ENCODE measurements at places on chromosomes 6 and 20.

DNA sequence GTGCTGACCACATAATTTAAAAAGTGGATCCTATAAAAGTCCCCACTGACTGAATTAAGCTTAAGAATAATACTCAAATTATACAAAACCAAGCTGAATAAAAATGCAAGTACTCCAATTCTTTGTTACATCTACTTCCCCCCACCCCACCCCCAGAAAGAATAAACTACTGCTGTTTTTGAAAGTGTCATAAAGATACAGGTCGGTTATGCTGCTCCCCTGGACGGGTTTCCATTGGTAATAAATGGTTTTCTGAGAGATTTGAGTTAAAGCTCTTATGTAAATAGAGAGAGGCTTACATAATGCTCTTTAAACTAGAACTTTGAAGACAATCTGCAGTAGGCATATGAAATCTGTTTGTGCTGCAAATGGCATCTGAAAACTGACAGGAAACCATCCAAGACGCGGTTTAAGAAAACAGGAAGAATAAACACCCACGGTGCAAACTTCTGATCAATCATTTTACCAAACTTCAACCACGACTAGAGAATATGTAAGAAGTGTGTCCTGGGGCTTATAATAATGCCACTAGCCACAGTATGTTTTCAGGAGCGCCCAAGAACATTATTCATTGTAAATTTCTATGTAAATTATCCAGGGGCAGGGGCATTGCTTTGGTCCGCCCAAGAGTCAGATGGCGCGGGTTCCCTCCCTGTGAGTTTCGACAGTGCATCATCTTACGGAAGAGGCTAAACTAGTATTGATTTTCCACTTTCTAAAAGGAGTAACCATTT is 10.8 kb upstream of the POU3F2 start:
- DNase-seq: no peak

DNA sequence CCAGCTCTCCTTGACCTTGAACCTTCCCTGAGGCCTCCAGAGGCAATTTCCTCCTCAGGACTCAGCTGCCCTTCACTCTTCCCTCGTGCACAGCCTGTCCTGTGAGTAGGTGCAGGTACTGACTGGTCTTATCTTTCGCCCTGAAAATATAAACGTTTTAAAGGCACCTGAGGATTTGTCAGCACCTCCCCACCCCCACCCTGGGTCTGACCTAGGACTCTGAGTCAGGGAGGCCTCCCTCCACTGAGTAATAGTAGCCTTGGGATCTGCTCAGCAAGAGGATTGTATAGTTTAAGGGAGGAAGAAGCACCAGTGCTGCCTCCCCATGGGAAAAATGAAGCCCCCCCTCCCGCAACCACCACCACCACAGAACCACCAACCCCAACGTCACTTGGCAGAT is 54.6 kb downstream of the PPARD start:
- DNase-seq: no peak

DNA sequence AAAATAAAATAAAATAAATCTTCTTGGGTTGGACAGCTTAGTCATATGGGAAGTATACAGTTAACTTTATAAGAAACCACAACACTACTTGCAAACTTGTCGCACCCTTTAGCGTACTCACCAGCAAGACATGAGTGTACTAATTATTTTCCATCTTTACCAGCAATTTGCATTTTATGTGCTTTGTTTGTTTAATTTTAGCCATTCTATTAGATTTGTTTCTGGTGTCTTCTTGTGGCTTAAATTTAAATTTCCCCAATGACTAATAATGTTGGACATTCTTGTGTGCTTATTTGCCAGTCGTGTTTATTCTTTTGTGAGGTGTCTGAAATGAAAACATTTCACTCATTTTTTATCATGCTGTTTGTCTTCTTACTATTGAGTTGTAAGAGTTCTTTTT is 1172.2 kb upstream of the CITED2 start:
- peak; percentile 1 for DNase-seq

- DNase-seq: no peak
These were observed 12.9 kb downstream of the RIPOR2 start for GRCh38 chr6:24922814-24923213.

- DNase-seq: no peak
These were observed 19.5 kb downstream of the CEBPB start for GRCh38 chr20:50210066-50210619.

- DNase-seq: no peak
These were observed 72.6 kb downstream of the INSM1 start for GRCh38 chr20:20440481-20440880.

- DNase-seq: no peak
These were observed 101.2 kb downstream of the NUS1 start for GRCh38 chr6:117776441-117776840.

- no peak for DNase-seq
These were observed 391.2 kb downstream of the PRKN start for GRCh38 chr6:162336359-162336758.

GRCh38 chr6:42041481-42042053 is 8.8 kb upstream of the TAF8 start:
- DNase-seq: no peak

- DNase-seq: peak; percentile 8
These were observed 45.5 kb downstream of the CEP43 start for GRCh38 chr6:167044696-167045095.

DNA sequence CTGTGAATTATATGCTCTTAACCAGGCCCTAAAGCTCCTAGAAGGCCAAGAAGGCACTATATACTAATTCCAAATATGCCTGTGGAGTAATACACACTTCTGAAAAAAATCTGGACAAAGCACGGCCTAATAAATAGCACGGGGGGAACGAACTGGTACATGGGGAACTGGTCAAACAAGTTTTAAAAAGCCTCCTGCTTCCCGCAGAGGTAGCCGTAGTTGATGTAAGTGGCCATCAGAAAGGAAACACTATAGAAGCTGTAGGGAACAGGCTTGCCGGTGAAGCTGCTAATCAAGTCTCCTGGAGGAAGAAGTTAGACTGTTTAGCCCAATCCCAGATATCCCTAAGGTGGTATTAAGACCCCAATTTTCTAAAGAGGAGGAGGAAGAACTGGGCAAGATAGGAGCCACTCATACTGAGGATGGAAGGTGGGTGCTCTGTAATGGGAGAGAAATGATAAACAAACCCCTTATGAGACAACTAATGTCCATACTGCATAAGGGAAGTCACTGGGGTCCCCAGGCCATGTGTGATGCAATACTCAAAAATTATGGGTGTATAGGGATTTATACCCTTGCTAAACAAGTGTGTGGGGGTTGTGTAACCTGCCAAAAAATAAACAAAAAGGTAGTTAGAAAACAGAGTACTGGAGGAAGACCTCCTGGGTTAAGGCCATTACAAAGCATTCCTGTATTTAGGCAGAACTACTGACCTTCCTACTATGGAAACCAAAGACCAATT is 27.1 kb upstream of the ZNF318 start:
- DNase-seq: no peak

- no peak for DNase-seq
These were observed 98.1 kb upstream of the TOP1 start for GRCh38 chr20:40930561-40930960.

DNA sequence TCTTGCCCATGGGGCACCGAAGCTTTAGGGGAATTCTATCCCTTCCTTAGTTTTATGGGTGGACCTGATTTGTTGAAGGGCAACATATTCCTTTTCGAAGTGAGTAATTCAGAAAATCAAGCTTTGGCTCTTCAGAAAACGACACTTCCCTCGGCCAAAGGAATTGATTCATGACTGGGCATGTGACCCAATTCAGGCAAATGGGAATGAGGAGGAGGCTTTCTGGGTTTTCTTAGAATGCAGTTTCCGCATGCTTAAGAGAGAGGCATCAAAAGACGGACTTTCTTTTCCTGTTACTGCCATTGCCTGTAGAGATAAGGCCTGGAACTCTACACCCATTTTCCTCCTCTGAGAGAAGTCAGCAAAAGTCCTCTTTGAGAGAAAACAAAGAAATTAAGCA is 179.5 kb downstream of the RFPL4B start:
- no peak for DNase-seq

DNA sequence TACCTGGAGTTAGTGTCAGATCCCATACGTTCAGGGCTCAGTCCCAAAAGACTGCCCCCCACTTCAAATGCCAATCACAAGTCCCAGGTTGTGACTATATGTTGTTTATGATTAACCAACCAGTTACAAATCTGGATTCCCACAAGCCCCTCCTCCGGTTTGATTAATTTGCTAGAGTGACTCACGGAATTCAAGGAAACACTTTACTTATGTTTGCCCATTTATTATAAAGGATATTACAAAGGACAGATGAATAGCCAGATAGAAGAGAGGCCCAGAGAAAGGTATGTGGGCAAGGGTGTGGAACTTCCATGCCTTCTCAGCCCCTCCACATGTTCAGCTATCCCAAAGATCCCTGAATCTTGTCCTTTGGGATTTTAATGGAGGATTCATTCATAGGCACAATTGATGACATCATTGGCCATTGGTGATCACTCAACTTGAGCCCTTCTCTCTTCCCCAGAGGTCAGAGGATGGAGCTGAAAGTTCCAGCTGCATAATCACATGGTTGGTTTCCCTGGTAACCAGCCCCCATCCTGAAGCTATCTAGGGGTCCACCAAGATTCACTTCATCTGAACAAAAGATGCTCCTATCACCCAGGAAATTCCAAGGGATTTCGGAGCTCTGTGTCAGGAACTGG is 2.0 kb downstream of the ECT2L start:
- DNase-seq: no peak

GRCh38 chr20:63264000-63264399 is 8.6 kb upstream of the ARFGAP1 start:
- DNase-seq: no peak

- no peak for DNase-seq
These were observed 954.7 kb upstream of the MAN1A1 start for GRCh38 chr6:120304223-120304622.

DNA sequence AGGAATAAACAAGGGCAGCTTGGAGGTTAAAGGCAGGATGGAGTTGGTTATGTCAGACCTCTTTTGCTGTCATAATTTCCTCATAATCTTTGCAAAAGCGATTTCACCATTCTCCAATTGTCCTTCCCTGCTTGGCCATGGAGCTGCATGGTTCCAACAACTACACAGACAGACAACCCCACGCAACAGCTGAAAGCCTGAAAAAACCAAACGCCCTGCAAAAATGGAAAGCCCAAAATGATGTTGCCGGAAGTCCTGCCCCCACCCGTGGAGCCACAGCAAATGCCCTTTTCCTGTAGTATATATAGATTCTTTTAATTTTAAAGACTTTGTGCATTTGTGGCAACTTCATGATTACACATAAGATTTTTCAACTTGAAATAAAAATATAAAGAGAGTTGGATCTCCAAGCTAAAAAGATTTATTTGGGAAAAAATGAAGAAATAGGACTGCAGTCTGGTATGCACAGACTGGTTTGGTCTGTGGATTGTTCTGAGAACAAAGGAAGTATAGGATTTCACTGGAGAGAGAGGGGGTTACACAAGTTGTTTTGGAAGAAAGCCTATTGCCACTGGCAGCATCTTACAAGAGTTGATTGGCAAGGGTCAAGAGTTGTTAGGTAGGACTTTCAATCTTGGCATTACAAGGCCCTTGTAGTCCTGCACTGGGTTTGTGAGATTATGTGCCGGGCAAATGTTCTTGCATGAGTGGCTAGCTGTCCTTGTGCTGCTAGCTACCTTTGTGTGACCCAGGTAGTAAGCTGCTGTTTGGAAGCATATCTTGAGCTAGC is 190.0 kb downstream of the C6orf118 start:
- DNase-seq: no peak

- DNase-seq: peak; percentile 54
These were observed 583.7 kb downstream of the EPM2A start for GRCh38 chr6:145151624-145152023.

- no peak for DNase-seq
These were observed 849.6 kb upstream of the MAP3K7 start for GRCh38 chr6:91436448-91436847.

DNA sequence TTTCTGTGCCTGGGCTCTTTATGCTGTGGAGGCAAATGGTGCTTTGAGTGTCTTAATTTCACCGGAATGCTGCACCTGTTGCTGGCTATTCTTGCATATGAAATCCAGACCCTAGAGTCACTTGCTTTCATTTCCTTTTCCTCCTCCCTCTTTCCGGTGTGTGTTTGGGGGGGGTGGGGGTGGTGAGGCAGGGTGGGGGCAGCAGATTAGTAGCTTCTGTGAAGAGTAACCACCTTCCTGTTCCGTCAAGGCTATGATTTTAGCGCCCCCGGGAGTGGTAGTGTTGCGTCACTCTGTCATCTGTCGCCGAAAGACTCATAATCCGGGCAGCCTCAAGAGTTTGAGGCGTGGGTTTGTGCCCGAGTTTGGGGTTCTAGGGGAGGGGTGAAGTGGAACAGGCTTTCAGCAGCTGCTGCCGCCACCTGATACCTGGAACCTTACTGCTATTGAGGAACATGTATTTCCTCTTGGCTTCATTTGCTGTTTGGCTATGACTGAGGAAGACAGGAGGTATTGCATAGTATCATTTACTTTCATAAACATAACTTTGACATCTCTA is 49.1 kb downstream of the UTRN start:
- DNase-seq: no peak

DNA sequence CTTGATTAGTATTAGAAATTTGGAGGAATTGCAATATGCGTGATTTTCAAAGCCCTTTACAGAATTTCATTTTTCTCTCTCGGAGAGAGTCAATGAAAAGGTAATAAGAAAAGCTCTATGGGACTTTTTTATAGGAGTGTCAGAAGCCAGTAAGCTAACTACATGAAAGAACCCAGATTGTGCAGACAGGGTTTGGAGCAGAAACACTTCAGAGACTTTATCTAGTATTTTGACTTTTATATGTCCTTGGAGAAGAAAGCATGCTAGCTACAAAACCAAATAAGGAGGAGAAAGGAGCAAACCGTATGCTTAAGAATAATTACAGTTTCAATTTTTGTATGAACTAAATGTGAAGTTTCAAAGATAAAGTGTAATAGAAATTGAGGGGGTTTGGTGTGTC is 141.7 kb downstream of the C6orf58 start:
- no peak for DNase-seq

GRCh38 chr20:15455279-15455678 is 1117.9 kb upstream of the FLRT3 start:
- DNase-seq: no peak

DNA sequence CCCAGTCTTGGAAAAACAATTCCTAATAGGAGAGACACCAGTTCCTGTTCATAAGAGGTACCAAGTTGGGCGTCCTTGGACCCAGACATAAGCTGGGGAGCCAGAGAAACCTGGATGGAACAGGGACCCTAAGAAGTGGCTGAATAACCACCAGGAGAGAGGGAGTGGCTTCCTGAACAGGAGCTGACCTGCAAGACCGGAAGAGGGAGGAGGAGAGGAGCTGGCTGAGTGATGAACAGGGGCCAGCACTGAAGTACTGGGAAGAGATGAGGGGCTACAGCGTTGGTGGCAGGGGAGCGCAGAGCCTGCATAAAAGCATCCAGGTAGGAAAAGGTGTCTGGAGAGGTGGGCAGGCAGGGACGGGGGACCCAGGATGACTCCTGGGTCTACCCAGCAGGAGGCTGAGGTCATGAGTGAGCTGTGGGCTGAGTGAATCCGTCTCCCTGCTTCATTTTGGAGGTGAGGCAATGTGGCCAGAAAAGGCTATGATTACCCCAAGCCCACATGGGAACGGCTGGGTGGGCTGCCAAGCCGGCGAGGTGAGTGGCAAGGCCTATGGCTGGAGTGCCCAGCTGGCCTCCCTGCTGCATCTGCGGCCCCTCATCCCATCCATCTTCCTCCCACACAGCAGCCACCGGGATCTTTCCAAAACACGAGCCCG is 34.4 kb upstream of the ZFAND3 start:
- DNase-seq: no peak

- no peak for DNase-seq
These were observed 175.5 kb downstream of the TAF4 start for GRCh38 chr20:61890210-61890609.

GRCh38 chr6:116074732-116075390 is 14.2 kb upstream of the FRK start:
- DNase-seq: no peak
